ENCODE measurements at places on chromosomes 7 and 10.

DNA sequence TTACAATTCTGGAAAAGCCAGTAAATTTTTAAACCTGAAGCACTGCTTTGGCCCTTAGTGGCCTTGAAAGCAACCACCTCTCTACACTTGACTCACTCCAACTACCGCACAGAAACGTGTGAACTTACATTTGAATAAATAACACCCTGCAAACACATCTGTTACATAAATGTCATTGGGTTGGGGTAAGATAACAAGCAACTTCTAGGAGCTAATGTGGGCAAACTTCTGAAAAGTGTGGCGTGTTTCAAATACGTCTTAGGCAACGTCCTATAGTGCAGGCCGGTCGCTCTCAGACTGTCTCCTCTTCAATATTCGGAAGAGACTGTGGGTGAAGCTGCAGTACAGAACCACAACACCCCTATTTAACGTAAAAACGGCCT lies 474 bp downstream of the ORC5 start:
- no peak for DNase-seq

- no peak for DNase-seq
These were observed 161.3 kb downstream of the SLIT1 start for GRCh38 chr10:97024168-97025073.

GRCh38 chr7:46838463-46838862 lies 743.4 kb downstream of the TNS3 start:
- DNase-seq, result no peak

GRCh38 chr7:142787034-142787768 lies 16.4 kb downstream of the PRSS2 start:
- DNase-seq, result no peak

GRCh38 chr7:68245688-68246087 lies 1249.1 kb downstream of the TYW1 start:
- no peak for DNase-seq

GRCh38 chr10:35346248-35346647 lies 9.9 kb downstream of the CCNY start:
- DNase-seq, result no peak

GRCh38 chr7:52413051-52413450 lies 622.4 kb upstream of the POM121L12 start:
- DNase-seq, result no peak

Measured in stimulated activated CD8-positive, alpha-beta memory T cell treated with anti-CD3 and anti-CD28 coated beads, Interleukin-7, amount 100 ng/mL, for 1 hour (primary cell).